ENCODE measurements at places on chromosomes 11 and 22.

GRCh38 chr11:129298988-129299387, 76.7 kb upstream of the BARX2 start:
- no peak for DNase-seq

DNA sequence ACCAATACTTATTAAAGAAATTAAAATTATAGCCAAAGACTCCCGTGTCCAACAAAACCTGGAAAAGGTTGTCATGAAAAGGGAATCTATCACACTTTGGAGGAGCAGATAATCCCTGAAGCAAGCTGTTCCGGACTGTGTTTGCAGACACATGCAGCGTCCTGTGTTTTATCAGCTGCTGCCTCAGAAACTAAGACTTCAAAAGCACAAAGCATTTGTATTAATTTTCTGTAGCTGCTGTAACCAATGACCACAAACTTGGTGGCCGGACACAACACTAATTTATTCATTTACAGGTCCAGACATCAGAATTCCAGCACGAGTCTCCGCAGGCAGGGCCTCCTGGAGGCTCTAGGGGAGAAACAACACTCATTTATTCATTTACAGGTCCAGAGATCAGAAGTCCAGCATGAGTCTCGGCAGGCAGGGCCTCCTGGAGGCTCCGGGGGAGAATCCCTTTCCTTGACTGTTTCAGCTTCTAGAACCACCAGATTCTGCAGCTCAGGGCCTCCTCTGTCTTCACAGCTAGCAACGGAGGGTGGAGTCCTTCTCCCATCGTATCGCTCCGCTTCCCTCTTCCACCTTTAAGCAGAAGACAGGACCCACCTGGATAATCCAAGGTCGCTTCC, 465.3 kb downstream of the BRD1 start:
- peak; percentile 44 for DNase-seq

DNA sequence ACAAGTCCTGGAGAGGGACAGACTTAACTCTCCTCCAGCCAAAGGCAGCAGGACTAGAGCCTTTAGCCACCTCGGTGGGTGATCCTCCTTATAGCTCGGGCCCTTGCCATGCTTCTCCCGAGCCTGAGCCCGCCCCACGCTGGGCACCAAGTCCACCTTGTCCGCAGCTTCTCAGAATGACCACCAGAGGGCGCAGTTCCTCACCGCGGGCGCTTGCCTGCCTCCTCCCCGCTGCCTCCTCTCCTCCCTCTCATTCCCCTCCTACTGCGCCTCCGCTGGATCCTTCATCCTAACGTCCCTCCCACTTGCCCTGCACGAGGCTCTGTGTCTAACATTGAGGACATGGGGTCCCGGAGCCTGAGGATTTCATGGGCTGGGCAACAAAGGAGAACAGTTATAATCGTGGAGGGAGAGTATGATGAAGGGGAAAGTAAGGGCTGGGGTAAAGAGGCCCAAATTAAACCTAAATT, 11.3 kb upstream of the MOGAT2 start:
- DNase-seq: no peak

DNA sequence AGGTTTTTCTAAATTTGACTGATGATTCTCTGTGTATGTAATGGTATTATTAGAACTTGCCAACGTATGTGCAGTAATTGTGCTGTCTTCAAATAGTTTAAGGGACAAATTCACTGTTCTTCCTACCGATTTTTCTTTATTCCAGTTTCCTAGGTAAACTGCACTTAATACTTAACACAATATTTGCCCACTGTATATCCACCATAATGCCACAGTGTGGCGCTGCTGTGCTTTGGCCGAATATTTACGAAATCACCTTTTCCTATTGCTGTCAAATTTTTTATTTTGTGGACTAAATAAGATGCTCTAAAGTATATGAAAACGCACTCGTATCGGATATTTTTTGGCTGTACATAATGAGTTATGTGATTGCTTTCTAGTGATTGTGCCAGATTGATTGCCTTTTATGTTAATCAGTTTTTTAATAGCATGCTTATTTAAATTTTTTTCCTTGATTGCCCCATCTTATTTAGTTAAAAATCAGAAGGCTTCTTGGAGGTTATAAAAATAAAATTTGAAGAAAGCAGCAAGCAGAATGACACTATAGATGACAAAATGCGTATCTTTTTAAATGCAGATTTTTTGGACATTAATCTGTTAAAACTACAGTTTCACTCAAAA, 10.5 kb downstream of the AASDHPPT start:
- DNase-seq: no peak

- no peak for DNase-seq
Measured at GRCh38 chr11:102426570-102426969, 26.0 kb downstream of the TMEM123 start.

DNA sequence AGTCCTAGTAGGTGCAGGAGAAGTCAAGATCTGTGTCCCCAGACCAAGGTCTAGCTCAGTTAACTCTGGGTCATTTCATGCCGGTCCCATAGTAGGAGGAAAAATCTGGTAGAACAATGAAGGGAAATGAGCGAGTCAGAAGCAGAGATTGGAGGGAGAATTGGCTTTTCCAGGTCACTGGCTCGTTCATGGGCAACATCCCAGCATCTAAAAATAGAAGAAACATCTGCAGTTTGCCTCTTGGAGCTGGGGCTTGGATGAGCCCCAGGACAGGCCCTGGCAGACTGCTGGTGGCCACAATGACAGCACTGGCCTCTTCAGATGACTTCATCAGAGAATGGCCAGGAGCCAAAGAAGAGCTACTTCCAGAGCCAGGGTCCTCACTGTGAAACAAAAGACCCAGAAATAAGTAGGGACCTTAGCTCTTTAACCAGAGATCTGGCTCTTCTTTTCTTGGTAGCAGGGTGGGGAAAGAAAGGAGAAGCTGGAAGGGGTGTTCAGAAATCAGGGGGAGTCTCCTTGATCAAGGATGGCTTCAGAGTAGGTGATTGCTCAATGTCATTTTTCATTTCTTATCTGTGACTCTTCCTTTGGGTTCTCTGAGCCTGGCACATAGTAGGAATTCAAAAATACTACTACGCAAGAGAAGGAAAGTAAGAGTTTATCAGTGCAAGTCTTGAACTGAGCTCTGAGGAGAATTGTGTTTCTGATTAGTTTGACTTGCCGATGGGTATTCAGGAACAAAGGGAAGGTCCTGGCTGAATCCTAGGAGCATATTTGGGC, 102.6 kb downstream of the TMPRSS5 start:
- DNase-seq: no peak

DNA sequence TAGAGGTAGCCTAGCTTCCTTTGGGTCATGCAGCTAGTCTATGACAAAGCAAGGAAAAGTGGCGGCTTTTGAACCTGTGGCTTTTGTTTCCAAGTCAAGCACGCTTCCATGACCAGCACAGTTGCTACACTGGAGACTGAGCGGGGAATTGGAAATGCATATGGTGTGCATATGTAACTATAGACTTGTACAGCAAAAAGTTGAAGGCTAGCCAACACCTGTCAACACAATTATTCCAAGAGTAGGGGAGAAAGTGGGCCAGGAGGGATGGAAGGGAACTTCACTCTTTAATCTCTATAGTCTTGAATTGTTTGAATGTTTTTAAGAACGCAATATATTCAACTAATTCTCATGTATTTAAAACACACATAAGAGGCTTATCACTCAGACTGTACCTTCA, 218.5 kb upstream of the CADM1 start:
- no peak for DNase-seq

DNA sequence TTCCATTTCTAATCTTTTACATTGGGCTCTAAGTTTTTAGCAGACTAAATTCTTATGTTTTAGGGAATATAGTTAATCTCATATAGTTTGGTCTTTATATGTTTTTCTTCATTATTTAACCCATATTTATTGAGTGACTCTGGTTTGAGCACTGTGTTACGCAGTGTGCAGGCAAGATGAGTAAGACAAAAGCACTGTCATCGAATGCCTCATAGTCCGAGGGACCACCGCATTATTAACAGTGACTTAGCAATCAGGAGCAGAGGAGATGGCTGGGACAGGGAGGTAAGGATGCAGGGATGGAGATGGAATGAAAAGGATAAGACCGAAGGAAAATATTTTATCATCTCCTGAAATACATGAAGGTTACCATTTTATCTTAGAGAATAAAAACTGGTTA, 65.2 kb upstream of the CTSC start:
- DNase-seq: no peak

DNA sequence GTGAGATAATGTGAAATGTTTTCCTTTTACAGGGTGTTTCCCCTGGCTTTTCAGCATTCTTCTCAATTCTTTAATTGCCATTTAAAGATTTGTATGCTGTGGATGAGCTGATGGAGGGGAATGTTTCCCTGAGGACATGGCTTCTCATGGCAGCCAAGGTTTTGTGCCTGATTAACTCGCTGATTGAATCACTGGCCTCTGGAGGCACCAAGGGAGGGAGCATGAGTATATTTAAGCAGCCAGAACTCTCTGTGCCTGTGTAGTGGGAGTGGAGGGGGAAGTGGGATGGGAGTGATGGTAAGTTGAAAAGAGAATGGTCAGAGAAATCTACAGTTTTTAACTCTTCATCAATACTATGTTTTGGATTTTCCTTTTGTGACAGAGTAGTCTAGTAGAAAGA, 88.7 kb downstream of the STIM1 start:
- DNase-seq: peak; percentile 86

DNA sequence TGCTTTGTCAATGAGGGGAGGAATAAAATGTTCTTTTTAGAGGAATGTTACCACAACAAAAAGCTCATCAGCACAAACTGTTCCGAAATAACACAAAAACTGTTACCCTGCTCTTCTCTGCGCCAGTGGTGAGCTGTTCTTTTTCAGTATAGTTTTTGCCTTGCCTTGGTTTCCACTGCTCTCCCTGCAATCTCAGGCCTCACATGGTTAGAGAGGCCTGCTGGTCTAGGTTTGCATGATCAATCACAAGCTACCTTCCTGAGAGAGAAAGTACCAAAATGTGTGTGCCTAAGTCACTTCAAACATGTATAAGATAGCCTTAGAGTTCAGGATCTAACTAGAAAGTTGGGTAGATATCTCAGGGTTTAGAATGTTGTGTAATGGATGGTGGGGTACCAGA, 114.6 kb downstream of the STIM1 start:
- DNase-seq: no peak

GRCh38 chr11:102268083-102268984, 49.0 kb upstream of the BIRC3 start:
- DNase-seq: peak; percentile 96

- DNase-seq: no peak
Measured at GRCh38 chr11:87743007-87743406, 432.2 kb downstream of the RAB38 start.
